ENCODE measurements at places on chromosomes 6 and 20.

GRCh38 chr20:50762435-50763220 is 31.2 kb downstream of the PARD6B start:
- ATAC-seq: no peak

GRCh38 chr6:155436981-155437749 is 18.5 kb downstream of the NOX3 start:
- ATAC-seq: no peak

GRCh38 chr6:26571592-26572296 is 25.0 kb upstream of the ABT1 start:
- ATAC-seq: peak; percentile 59

GRCh38 chr6:11296449-11297375 is 64.2 kb upstream of the NEDD9 start:
- no peak for ATAC-seq

GRCh38 chr20:13302647-13303450 is 81.8 kb downstream of the ISM1 start:
- peak; percentile 75 for ATAC-seq

- peak; percentile 93 for ATAC-seq
Observed at GRCh38 chr6:157535340-157536222, 154.6 kb downstream of the ZDHHC14 start.

DNA sequence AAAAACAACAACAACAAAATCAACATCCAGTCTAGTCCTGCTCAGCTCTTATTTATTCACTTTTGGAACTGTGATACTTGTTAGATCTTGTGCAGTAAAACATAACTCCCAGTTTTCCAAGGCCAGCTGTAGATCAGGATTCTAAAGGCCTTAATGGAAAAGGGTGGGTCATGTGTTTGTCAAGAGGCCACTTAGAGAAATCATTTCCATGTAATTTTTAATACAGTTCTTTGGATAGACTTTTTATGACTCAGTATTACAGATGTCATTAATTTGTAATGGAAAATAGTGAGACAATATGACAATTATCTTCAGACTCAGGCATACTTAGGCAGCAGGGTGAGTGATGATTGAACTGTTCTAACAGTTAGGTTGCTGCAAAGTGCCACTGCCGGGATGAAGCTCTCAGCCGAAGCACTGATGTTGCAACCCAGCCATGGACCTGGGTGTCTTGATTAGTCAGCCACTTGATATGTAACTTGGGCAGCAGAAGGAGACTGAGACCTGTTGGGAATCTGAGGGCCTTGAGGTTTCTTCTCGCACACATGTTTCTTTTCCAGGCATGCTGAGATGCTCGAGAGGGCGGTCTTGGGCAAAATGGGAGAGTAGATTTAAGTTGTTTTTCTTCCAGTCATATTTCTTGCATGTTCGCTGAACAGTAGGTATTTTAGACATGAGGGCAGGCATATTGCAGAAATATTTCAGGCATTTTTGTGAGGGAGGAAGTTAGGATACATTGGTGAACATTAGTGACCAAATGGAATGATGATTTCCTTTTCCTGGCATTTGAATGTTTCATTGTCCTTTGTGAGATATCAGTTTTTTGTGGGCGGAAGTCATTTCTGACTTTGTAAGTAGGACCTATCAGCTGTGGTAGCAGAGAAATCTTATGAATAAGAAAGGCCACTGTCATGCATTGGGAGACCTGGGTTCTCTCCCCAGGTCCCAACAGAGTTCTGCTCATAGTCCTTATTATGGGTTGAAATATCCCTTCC is 52.3 kb downstream of the SLX4IP start:
- ATAC-seq: no peak

DNA sequence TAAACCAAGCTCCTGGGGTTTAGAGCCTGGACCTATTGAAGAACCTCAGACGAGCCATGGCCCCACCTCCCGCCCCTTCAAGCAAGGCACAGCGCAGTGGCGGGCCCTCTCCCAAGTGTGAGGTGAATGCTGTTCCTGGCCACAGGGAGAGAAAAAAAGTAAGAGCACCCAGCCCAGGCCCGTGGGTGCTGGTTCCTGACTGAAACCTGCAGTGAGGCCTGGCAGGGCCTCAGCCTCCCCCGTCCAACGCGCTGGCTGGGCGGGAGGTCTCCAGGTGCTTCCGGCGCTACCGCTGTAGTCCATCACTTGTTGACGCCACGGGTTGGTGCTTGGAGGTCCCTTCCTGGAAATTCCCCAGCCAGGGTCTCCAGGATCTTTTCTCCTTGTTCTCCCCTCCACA is 5.5 kb upstream of the FAM83C start:
- no peak for ATAC-seq

GRCh38 chr20:1803061-1803931 is 91.9 kb upstream of the SIRPA start:
- no peak for ATAC-seq

- no peak for ATAC-seq
Observed at GRCh38 chr20:11001764-11002540, 328.2 kb upstream of the JAG1 start.

GRCh38 chr20:8213270-8213669 is 81.2 kb downstream of the PLCB1 start:
- ATAC-seq: no peak

GRCh38 chr6:117653949-117654348 is 21.3 kb upstream of the NUS1 start:
- no peak for ATAC-seq

GRCh38 chr6:108029226-108029921 is 45.2 kb downstream of the OSTM1 start:
- ATAC-seq: no peak

DNA sequence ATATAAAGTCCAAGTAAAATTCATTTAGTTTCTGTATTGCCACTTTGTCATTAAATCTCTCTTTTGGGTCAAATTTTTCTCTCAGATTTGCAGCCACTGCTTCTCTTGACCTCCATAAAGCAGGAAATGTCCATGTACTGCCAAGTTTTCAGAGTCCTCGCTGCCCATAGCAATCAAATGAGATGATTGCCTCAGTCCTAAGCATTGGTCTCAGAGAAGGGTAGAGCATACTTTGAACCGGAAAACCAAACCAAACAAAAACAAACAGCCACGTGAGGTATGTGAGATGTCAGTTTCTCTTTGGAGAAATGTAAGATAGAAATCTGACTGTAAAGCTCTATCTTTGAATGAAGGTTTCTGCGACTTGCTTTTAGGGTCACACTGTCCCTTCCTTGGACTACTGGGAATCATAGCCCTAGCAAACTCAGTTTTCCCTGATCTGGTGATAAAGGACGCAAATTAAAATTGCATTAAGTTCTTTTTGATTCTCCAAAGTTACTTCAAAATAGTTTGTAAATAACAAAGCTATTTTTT is 505.4 kb upstream of the CITED2 start:
- ATAC-seq: no peak

- peak; percentile 61 for ATAC-seq
Observed at GRCh38 chr6:29628419-29629281, 4.3 kb downstream of the GABBR1 start.

- no peak for ATAC-seq
Observed at GRCh38 chr6:125503181-125503580, 201.4 kb upstream of the HDDC2 start.

DNA sequence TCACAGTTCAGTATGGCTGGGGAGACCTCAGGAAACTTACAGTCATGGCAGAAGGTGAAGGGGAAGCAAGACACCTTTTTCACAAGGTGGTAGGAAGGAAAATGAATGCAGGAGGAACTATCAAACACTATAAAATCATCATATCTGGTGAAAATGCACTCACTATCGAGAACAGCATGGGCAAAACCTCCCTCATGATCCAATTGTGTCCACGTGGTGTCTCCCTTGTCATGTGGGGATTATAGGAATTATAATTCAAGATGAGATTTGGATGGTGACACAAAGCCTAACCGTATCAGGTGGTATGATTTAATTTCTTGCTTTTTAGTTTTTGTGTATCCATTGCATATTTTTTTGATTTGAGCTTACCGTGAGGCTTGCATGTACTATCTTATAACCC is 133.2 kb upstream of the SYNCRIP start:
- ATAC-seq: no peak

DNA sequence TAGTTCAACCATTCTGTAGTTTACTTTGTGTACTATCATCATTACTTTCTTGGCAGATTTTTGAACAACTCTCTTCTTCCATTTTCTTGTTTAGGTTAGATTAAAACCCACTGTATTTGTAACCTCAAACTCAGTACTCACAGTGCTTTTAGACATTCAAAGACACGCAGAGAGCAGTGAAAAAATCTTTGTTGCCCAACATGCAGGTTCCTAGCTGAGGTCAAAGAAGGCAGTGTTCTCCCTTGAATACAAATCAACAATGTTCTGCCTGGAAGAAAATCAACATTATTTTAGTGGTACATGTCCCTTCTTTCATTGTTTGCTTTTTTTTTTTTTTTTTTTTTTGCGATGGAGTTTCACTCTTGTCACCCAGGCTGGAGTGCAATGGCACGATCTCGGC is 11.2 kb downstream of the CYB5R4 start:
- no peak for ATAC-seq

DNA sequence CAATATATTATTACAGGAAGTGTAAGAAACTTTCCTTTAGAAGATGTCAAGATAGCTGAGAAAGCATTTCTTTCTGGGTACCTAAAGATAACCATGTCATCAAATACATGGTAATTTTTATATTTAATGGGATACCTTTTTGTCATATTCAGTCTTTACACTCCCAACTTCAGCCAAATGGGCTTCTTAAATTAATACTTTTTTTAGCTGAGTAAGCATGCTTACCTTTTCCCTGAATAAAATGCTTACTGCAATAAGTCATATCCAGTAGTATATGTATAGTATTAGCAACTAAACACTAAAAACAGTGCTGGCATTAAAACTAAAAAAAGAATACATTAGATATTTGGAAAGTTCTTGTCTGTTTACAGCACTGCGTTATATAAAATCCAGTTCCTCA is 17.4 kb upstream of the PBOV1 start:
- ATAC-seq: no peak

DNA sequence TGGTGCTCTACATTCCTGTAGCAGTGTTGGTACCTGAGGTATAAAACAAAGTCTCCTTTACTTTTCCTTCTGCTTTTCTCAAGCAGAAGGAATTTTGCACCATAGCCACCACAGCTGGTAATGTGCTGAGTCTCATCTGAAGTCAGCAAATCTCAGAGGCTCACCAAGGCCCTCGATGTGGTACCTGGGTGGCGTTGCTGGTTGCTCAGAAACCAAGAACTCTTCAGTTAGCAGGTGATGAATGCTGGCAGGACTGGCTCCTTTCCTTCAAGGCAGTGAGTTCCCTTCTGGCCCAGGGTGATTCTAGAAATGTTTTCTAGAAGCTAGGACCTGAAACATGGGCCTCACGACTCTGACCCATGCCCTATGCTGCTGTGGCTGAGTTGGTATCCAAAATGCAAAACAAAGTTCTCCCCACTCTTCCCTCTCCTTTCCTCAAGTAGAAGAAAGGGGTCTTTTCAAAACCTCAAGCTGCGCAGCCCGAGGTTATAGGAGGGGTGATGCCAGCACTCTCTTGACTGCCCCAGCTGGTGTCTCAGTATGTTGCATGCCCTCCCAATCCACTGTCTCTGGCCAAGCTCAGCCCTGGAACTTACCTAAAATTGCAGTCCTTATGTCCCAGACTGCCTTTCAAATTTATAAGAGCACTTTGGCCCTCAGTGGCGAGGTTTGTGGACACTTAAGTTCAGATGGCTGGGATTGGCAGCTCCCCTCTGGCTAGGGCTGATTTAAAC is 592.3 kb downstream of the FRK start:
- ATAC-seq: no peak

DNA sequence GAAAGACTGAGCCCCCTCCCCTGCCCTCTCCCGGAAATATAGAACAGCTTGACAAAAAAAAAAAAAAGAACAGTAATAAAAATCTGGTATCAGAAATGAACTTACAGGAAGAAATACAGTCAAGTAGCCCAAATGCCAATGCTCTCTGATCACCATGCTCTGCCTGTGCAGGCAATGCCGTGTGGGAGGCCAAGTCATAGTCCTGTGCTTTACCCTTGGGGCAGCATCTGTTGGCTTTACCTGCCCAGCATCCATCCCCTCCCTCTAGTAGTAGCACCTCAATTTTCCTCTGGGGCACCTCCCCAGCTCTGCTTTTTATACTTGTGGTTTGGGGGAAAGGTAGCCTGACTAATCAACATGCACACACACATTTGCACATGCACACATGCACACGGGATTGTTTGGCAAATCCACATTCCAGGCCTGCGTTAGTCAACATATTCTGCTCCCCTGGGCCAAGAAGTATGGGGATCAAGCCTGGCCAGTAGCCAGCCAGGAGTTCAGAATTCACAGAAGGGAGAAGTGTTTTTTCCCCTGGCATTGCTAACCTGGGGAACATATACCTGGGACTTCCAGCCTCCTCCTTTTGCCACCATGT is 70.2 kb downstream of the RIPOR3 start:
- ATAC-seq: no peak

GRCh38 chr6:166904101-166904746 is 52.1 kb downstream of the RNASET2 start:
- ATAC-seq: no peak

DNA sequence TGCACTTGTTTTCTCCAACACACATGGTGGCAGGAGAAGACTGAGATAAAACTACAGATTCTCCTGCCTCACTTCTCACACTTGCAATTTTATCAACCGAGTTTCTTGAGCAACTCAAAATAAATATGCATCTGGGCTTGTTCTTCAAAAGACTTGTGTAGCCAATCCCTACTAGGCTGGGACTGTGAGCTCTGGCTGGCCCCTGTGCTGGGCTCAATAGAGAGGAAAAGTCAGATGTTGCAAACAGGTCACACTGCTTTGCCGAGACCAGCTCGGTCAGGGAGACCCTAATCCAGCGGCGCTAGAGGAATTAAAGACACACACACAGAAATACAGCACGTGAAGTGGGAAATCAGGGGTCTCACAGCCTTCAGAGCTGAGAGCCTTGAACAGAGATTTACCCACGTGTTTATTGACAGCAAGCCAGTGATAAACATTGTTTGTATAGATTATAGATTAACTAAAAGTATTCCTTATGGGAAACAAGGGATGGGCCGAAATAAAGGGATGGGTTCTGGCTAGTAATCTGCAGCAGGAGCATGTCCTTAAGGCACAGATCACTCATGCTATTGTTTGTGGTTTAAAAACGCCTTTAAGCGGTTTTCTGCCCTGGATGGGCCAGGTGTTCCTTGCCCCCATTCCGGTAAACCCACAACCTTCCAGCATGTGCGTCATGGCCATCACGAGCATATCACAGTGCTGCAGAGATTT is 32.7 kb downstream of the FAM50B start:
- ATAC-seq: no peak

DNA sequence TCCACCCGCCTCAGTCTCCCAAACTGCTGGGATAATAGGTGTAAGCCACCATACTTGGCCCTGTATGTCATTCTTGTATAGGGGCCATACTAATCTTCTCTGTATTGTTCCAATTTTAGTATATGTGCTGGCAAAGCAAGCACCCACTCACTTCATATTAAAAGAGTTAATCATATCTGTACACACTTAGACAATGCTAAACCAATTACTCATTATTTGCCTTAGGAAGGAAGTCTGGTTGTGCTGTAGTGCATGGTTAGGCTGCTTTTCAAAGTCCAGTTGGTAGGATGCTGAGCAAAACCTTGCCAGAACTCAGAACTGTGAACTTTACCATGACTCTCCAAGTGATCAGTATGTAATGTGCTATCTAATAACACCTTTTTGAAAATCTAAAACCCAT is 88.6 kb downstream of the LIN28B start:
- ATAC-seq: peak; percentile 18

- ATAC-seq: no peak
Observed at GRCh38 chr6:26454631-26455030, 3.1 kb upstream of the BTN2A1 start.

Measured in activated T-helper 17 cell treated with anti-CD3 and anti-CD28 coated beads, Interleukin-2, amount 50 U/mL, for 72 hours (primary cell).